ENCODE measurements at places on chromosomes 13 and 19.

DNA sequence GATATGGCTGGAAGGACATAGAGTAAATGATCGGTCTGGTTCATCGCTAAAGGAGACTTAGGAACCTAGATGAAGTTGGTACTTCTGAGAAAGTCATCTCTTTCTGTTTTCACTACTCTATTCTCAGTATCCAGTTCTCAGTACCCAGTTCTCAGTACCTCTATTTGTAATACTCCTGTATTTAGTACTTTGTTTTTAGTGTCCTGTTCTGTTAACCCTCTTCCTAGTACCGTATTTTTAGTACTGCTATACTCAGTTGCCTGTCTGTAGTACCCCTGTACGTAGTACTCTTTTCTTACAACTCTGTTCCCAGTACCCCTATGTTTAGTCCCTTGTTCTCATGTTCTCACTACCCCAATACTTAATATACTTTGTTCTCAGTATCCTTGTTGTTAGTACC is 1.2 kb downstream of the RFXAP start:
- no peak for DNase-seq

DNA sequence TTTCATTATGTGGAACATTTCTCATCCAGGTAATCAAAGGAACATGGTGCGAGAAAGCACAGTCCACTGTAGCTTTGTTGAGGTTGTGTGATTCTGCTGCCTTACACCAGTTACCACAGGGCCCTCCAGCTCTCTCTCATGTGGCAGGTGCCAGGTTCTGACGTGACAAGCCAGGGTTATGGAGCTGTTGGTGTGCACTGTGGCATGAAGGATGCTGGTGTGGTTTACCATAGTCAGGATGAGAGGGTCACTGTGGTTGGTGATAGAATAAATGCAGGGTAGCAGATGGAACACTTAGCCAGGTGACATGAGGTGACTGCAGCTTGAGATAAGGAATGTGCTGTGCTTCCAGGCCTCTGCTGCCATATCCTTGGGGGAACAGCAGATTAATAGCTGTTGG is 7.4 kb downstream of the ZNF223 start:
- DNase-seq: no peak

DNA sequence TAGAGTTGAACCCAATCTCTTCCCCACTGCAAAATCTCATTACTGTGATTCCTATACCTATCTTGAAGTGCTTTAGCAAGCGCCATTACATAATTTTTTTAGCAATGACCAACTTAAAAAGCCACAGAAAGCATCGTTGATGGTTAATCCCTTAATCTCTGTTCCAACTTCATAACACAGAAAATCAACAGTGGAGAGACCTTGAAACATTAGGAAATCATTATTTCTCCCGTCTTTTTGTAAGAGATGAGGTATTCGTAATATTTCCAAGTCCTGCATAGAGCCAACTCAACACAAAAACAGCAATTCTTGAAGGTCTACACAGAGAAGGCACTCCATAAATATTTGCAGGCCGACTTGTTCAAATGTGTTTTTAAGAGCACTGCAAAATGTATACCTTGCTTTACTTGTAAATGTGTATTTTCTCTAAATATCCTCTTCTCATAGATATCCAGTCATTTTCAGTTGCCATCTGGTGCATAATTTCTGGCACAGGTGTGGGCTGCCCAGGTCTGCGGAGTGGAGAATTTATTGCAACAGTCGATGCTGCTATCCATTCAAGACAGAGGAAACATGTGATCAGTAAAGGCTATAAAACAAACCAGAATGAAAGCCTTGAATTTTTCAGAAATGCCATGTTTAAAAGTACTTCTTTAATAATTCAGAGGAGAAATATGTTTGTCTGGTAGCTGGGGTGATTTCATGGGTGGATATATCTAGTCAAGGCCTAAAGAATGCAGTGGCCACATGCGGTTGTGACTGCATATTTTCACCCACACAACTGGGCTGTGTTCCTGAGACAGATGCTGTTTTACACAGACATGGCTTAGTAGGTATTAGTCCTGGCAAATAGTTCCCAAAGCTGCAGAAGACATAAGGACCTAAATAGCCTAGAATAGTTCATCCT is 234.3 kb upstream of the STARD13 start:
- no peak for DNase-seq

DNA sequence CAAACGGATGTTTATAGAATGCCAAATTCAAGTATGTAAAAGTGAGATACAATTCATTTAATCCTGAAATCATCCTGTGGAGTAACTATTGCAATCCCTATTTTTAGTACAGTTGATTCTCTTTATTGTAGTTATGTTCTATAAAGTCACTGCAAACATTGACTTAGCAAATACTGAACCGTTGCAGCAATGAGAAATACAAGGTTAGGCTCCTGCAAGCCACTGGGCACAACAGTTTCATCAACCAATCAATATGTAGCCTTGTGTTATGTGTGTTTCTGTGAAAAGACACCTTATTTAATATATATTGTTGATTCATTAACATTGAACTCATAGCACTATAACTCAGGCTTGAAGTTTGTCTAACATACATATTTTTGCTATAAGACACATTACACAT is 174.4 kb downstream of the DCT start:
- DNase-seq: no peak

DNA sequence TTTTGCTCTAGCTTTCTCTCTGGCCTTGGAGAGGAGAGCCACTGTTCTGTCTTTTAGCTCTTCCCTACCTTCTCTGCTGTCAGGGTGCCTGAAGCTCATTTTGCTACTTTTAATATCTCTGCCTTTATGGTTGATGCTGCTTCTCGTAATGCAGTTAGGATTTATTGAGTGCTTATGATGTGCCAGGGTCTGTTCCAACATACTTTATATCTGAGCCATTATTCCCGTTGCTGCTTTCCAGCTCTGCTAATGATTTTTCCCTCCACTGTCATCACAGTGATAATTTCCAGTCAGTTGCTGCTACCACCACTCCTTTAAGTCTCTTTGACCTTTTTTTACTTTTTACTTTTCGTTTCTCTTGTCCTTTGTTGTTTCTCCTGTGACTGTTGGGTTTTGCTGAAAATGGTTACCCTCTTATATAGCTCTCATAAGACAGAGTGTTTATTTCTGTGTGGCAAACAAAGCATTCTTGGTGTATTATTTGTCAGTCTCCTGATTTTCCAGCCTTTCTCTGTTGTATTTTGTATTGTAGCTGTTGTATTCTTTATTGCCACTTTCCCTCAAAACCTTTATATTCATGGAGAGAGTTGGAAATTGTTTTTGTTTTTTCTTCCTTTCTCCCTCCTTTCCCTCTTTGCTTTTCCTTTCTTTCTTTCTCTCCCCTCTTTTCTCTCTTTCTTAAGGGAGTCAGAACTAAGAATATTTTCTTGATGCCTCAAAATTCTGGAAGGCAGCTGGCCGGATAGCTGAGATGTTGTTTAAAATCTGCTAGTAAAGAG is 37.4 kb downstream of the COG6 start:
- DNase-seq: no peak

- DNase-seq: no peak
Measured at GRCh38 chr13:33571618-33572017, 246.3 kb upstream of the RFC3 start.

- DNase-seq: no peak
Measured at GRCh38 chr13:77516342-77516789, 19.1 kb upstream of the SCEL start.

DNA sequence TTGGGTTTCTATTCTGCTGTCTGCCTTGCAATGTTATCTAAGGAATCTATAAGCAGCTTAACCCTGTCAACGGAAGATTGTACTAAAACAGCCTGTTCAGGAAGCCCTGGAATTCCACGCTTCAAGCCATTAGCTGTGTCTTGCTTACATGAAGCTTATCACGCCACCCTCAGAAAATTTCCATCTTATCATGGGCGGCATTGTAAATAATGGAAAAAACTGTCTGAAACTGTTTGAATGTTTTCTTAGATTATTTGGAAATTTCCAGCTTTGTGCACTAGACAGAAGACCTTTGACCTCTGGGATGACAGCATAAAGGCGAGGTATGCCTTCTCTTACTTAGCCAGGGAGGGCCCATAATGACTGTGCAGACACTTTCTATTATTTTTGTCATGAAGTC is 319.7 kb downstream of the KCNRG start:
- DNase-seq: no peak

DNA sequence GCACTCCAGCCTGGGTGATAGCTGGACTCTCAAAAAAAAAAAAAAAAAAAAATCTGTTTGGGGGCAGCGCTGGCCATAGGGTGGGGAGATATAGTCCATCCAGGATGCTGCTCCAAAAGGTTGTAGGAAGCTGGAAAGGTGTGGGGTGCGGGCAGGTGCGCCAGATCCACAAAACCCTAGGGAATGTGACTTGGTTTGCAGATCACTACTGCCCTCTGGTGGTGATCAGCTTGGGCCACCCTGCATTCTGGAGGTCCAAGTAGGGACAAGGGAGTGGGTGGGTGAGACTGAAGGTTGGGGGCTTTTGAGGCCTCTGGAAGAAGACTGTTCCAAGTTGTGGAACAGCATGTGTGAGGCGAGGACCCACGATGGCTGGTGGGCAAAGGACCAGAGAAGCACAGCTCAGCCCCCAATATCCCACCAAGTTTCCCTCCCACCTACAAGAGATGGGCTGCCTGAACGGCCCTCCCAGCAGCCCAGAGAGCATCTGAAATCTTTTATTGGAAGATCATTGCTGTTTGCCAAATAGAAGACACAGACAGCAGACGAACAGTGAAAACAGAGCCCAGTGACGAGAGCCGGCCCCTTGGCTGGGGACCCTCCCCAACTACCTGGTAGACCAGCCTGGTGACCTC is 10.4 kb upstream of the TYK2 start:
- peak; percentile 40 for DNase-seq

GRCh38 chr19:39479916-39480315 is 722 bp upstream of the TIMM50 start:
- DNase-seq: no peak

DNA sequence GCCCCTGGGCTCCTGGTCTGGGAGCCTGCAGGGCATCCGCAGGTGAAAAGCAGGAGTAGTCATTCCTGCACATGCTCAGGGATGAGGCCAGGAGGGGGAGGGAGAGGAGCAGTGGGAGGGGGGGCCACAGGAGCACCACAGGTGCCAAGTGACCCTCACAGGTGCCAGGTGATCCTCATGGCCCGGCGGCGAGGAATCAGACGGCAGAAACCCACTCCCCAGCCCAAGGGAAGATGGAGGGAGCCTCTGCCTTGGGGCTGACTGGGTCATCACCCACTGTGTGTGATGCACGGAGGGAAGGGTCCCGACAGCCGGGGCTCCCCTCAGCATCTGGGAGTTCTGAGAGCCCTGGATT is 27.4 kb downstream of the SH3GL1 start:
- DNase-seq: no peak

GRCh38 chr19:50358483-50359327 is 6.7 kb downstream of the NAPSA start:
- peak; percentile 40 for DNase-seq

- no peak for DNase-seq
Measured at GRCh38 chr13:20964904-20965303, 62.4 kb upstream of the XPO4 start.

DNA sequence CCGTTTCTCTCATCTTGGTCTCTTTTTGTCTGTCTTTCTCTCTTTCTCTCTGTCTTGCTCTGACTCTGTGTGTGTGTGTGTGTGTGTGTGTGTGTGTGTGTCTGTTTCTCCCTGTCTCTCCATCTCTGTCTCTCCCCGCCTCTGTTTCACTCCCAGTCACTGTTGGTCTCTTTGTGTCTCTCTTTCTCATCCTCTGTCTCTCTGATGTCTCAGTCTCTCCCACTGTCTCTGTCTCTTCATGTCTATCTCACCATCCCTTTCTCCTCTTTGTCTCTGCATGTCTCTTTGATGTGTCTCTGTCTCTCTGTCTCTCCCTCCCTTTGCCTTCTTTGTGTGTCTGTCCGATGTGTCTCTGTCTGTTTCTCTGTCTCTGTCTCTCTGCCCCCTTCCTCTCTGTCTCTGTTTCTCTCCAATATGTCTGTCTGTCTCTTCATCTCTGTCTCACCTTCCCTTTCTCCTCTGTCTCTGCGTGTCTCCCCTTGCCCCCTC is 2.5 kb downstream of the NFIC start:
- no peak for DNase-seq

All from NCI-H774 (cell line).